Activated CD8-positive, alpha-beta memory T cell treated with anti-CD3 and anti-CD28 coated beads for 1 hour (primary cell): ENCODE measurements at places on chromosomes 2 and 18.

DNA sequence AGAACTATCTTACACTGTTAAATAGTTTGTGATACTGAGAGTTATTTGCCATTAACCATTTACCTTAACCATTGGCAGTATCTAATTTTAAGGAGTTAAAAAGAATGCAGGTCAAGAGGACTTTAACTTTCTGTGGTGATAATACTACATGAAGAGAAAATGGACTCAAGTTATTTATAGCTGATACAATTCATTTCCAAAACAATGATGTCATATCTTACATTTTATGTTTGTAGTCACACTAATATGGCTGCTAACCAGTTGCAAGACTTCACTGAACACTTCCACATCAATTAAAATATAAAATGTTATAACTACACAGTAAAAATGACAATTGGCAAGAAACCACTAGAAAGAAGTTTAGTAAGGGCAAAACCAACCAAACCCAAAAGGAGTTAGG is 77.7 kb downstream of the CDH2 start:
- DNase-seq = no peak

DNA sequence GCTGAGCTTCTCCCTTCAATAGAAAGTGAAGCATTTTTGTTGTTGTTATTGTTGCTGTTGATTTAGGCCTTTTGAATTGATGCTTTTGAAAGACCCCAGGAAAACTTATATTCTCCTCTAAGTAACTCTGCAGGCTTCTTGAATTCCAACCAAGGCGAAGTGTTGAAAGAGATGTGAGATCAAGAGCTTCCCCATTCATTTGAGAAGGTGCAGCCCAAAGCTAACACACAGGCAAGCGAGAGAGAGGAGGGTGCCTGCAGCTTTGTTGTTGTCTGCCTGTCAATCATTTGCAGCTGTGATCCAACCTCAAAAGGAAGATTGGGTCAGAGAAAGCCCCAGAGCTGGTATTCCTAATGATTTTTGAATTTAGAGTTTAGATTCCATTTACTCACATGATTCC is 963.6 kb upstream of the CNTNAP5 start:
- DNase-seq = no peak

DNA sequence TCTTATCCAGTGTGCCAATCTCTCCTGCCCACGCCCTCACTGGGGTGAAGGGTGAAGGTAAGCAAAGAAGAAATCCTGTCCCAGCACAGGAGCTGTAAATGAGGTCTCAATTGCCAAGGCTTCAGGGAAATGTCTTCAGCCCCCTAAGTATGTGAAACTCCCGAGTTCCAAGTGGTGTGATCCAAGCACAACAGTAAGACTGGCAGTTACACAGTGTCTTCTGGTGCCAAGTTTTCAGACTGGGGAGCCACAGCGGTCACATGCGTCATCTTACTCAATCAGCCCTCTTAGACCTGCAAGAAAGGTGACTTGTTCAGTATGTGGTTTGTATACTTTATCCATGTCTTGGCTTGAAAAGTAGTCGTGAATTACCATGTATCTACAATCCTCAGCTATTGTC is 55.0 kb upstream of the SPRED2 start:
- no peak for DNase-seq

GRCh38 chr2:101109451-101110118 is 41.6 kb downstream of the TBC1D8 start:
- no peak for DNase-seq

GRCh38 chr2:1494257-1494656 is 81.0 kb downstream of the TPO start:
- no peak for DNase-seq

DNA sequence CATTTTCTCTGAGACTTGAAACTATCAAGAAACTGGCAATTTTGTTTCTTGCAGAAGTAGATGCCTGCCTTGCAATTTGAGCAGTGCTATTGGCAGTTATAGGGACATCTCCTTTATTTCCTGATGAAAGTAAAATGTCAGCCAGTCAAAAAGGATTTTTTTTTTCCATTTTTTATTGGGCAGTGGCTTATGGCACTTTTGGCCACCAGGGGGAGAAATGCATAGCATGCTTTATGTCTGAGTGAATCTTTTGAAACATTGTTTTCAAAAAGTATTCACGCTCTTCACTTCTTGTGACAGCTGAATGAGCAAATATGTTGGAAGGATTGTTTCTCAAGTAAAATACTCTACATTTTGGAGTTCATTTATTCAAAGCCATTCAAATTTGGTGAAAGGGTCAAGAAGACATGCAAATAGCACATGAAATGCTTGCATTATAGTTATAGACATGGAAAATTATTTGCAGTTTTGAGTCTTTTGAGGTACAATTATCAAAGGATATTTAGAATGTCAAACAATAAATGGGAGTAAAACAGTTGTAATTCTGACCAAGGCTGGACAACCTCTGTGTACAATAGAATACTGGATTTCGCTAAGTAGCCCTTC is 491.0 kb downstream of the CDH2 start:
- DNase-seq = no peak

DNA sequence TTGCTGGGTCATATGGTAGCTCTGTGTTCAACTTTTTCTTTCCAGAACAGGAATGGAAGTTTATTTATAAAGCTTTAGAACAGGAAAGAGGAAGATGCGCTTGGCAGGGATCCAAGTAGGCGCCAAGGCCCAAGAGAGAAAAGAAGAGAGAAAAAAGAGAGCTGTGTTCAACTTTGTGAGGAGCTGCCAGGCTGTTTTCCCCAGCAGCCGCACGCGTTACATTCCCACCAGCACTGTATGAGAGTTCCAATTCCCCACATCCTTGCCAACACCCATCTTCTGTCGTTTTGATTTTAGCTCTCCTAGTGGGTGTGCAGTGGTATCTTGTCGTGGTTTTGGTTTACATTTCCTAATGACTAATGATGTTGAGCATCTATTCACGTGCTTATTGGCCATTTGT is 51.4 kb downstream of the KCNF1 start:
- DNase-seq = no peak

GRCh38 chr18:69574401-69574800 is 173.7 kb downstream of the DOK6 start:
- no peak for DNase-seq
